ENCODE measurements at places on chromosomes 13 and 19.

- no peaks in the 10 kb centered on the region for H3K4me1 ChIP-seq
- no peaks in the 10 kb centered on the region for H3K27me3 ChIP-seq
- DNase-seq: no peak
- H3K36me3 ChIP-seq: no peaks in the 10 kb centered on the region
- H3K27ac ChIP-seq: no peak overlapping the region
These were observed 352.4 kb downstream of the SPRY2 start for GRCh38 chr13:79988573-79988972.

- H3K36me3 ChIP-seq: no peaks in the 10 kb centered on the region
- H3K27ac ChIP-seq: no peak overlapping the region
- H3K27me3 ChIP-seq: no peaks in the 10 kb centered on the region
- DNase-seq: no peak
- no peak overlapping the region for H3K4me3 ChIP-seq
These were observed 104.1 kb upstream of the SCEL start for GRCh38 chr13:77431449-77431848.

- no peak overlapping the region for H3K27ac ChIP-seq
- no peak overlapping the region for H3K4me3 ChIP-seq
These were observed 815.9 kb downstream of the SLITRK6 start for GRCh38 chr13:84983321-84983720.

- no peaks in the 10 kb centered on the region for H3K36me3 ChIP-seq
- H3K4me3 ChIP-seq: peak overlapping the region; percentile 60
- no peaks in the 10 kb centered on the region for H3K27me3 ChIP-seq
- H3K4me1 ChIP-seq: peaks cover 28% of the 10 kb centered on the region
- no peak overlapping the region for H3K27ac ChIP-seq
These were observed 8.8 kb downstream of the GIPR start for GRCh38 chr19:45676851-45677263.

GRCh38 chr13:36919171-36919832 is 736 bp downstream of the SMAD9 start:
- H3K27ac ChIP-seq: no peak overlapping the region
- no peak for DNase-seq
- no peaks in the 10 kb centered on the region for H3K36me3 ChIP-seq

DNA sequence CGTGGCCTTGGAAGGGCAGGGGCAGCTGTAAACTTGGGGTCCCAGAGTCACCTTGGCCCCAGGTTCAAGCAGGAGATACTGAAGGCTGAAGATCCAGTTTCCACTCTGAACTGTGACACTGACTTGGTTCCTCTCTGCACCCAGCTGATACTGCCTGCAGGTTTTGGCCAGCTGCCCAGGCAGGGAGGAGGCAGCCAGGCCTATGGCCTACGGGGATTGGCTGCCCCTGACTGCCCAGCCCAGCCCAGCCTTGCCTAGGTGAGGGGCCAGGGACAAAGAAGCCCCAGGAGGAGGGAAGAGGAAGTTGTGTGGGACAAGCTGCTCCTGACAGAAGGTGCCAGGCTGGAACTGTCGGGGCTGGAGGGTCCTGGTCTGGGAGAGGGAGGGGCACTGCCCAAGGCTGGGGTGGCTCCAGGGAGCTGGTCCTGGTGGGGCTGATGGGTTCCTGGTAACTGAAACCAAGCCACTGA is 51.7 kb upstream of the CYP4F8 start:
- peaks cover 2% of the 10 kb centered on the region for H3K27me3 ChIP-seq
- no peak for DNase-seq
- no peaks in the 10 kb centered on the region for H3K4me1 ChIP-seq
- no peak overlapping the region for H3K27ac ChIP-seq
- no peak overlapping the region for H3K4me3 ChIP-seq

DNA sequence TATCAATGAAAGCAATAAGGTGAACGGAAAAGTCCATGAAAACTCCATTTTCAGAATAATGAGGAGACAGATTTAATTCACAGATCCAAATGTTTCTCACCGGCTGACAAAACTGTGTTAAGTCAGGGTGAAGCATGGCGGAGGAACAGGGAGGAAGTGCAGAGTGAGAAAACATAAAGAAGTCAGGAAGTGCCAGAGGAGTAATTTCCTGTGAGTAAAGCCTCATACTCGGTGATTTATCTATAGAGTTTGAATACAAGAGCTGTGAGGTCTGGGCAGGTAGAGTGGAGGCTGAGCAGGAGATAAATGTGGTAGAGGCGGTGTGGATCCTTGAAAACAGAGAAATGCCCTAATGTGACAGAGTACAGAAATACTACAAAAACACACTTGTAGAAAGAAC is 11.4 kb downstream of the CARD8 start:
- no peak for DNase-seq
- H3K4me1 ChIP-seq: peaks cover 30% of the 10 kb centered on the region
- peak overlapping the region; percentile 28 for H3K4me3 ChIP-seq
- H3K27me3 ChIP-seq: no peaks in the 10 kb centered on the region
- peak overlapping the region; percentile 64 for H3K27ac ChIP-seq
- peaks cover 54% of the 10 kb centered on the region for H3K36me3 ChIP-seq

DNA sequence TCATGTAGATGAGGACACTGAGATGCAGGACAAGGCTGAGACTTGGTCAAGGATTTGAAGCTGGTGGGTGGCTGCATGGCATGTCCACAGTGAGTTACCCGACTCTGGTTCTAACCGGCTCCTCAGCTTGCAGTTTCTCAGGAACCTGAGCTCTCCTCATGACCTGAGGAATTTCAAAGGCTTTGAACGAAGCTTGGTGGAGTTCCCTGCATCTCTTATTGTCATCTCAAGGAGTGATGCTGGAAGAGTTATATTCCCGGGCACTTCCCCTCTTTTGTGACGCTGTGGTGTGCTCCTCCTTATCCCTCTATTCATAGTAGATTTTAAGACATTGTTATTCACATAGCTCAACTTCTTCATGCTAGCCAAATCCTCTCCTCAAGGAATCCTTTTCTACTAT is 500.1 kb upstream of the HTR2A start:
- H3K27ac ChIP-seq: no peak overlapping the region
- H3K36me3 ChIP-seq: no peaks in the 10 kb centered on the region
- H3K27me3 ChIP-seq: no peaks in the 10 kb centered on the region
- DNase-seq: no peak

- H3K4me3 ChIP-seq: no peak overlapping the region
- no peak for DNase-seq
- no peaks in the 10 kb centered on the region for H3K36me3 ChIP-seq
- H3K27me3 ChIP-seq: no peaks in the 10 kb centered on the region
- H3K27ac ChIP-seq: no peak overlapping the region
These were observed 48.0 kb downstream of the FRY start for GRCh38 chr13:32079587-32079986.

- H3K27me3 ChIP-seq: no peaks in the 10 kb centered on the region
- no peak for DNase-seq
- no peaks in the 10 kb centered on the region for H3K4me1 ChIP-seq
- H3K27ac ChIP-seq: no peak overlapping the region
- no peaks in the 10 kb centered on the region for H3K36me3 ChIP-seq
- H3K4me3 ChIP-seq: no peak overlapping the region
These were observed 914.7 kb downstream of the SLITRK5 start for GRCh38 chr13:88585861-88586260.

- no peak overlapping the region for H3K4me3 ChIP-seq
- H3K4me1 ChIP-seq: no peaks in the 10 kb centered on the region
- H3K36me3 ChIP-seq: no peaks in the 10 kb centered on the region
- DNase-seq: no peak
These were observed 391.6 kb downstream of the PCDH20 start for GRCh38 chr13:61024046-61024445.

DNA sequence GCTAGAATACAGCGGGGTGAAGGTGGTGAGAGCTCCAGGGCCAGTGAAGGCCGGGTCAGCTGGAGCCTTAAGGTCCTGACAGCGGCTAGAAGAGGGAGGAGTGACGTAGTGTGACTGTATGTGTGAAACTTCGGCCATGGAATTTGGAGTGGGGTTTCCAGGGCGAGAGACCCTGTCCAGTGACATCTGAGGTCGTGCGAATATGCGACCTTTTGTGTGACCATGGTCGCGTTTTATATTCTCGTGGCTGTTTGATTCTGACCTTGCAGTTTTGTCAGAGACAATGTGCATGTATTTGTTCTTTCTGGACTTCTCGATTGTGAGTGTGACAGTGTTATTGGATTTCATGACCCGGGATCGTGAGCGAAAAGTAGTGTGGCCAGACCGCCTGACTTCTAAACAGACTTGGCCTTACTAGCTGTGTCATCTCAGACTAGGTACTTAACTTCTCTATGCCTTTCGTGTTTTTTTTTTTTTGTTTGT is 405 bp upstream of the ZNF569 start:
- H3K27me3 ChIP-seq: no peaks in the 10 kb centered on the region
- DNase-seq: no peak

- no peak overlapping the region for H3K4me3 ChIP-seq
- no peak for DNase-seq
- H3K36me3 ChIP-seq: no peaks in the 10 kb centered on the region
- no peaks in the 10 kb centered on the region for H3K4me1 ChIP-seq
- H3K27ac ChIP-seq: no peak overlapping the region
- H3K27me3 ChIP-seq: no peaks in the 10 kb centered on the region
These were observed 1075.2 kb downstream of the PCDH9 start for GRCh38 chr13:66154976-66155375.

DNA sequence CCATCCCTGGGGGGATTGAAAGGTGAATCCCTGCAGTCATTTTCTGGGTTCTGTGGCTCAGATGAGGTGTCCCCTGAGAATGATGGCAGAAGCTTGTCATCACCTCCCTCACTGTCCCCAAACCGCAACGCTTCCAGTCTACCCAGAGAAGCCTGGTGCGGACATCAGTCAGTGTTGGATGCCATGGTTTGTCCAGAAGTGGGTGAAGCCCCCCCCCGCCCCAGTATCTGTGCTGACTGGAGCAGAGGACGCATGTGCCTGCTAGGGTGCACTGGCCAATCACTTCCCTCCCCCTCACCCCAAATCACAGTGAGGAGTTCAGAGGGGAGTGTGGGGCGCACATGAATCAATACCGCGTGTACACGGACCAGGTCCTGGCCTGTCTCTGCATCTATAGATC is 150.5 kb downstream of the TEX29 start:
- no peaks in the 10 kb centered on the region for H3K4me1 ChIP-seq
- H3K36me3 ChIP-seq: no peaks in the 10 kb centered on the region
- no peak for DNase-seq
- H3K4me3 ChIP-seq: no peak overlapping the region
- H3K27me3 ChIP-seq: peaks cover 2% of the 10 kb centered on the region

GRCh38 chr19:36049080-36049698 is 4.9 kb downstream of the THAP8 start:
- H3K27ac ChIP-seq: no peak overlapping the region
- no peak overlapping the region for H3K4me3 ChIP-seq
- no peak for DNase-seq
- no peaks in the 10 kb centered on the region for H3K27me3 ChIP-seq
- H3K36me3 ChIP-seq: peaks cover 3% of the 10 kb centered on the region

DNA sequence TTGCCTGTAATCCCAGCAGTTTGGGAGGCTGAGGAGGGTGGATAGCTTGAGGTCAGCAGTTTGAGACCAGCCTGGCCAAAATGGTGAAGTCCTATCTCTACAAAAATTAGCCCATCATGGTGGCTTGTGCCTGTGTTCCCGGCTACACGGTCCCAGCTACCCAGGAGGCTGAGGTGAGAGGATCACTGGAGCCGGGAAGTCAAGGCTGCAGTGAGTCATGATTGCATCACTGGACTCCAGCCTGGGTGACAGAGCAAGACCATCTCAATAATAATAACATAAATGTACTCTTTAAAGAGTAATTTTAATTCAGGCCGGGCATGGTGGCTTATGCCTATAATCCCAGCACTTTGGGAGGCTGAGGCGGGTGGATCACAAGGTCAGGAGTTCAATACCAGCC is 38.7 kb downstream of the SKA3 start:
- H3K4me1 ChIP-seq: peaks cover 19% of the 10 kb centered on the region
- no peak for DNase-seq
- H3K4me3 ChIP-seq: no peak overlapping the region
- H3K27ac ChIP-seq: no peak overlapping the region
- peaks cover 2% of the 10 kb centered on the region for H3K27me3 ChIP-seq
- H3K36me3 ChIP-seq: peaks cover 4% of the 10 kb centered on the region

- H3K4me1 ChIP-seq: peaks cover 17% of the 10 kb centered on the region
- H3K4me3 ChIP-seq: no peak overlapping the region
- DNase-seq: no peak
These were observed 431.4 kb downstream of the FGF9 start for GRCh38 chr13:22102271-22102670.

DNA sequence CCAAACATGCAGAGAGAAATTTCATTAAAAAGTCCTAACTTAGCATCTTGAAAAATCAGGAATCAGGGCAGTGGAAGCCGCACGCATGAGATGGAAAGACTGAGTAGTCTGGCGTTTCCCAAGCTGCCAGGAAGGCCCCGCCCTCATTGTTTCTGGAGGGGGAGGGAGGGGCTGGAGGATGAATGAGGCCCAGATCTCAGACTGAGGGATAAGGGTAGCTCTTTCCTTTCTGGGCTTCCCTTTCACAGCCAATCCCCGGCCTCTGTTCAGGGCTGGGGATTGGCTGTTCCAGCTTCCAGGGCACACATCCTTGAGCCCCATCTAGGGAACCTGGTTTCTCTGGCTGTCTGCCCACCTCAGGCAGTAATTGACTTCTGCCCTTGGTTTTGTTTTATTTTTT is 7.3 kb downstream of the C19orf53 start:
- H3K4me1 ChIP-seq: peaks cover 31% of the 10 kb centered on the region
- no peak overlapping the region for H3K27ac ChIP-seq
- H3K27me3 ChIP-seq: no peaks in the 10 kb centered on the region
- peaks cover 27% of the 10 kb centered on the region for H3K36me3 ChIP-seq
- DNase-seq: no peak

- peaks cover 69% of the 10 kb centered on the region for H3K27me3 ChIP-seq
- no peak overlapping the region for H3K27ac ChIP-seq
- no peaks in the 10 kb centered on the region for H3K36me3 ChIP-seq
These were observed 5.1 kb upstream of the COMP start for GRCh38 chr19:18796239-18796638.

DNA sequence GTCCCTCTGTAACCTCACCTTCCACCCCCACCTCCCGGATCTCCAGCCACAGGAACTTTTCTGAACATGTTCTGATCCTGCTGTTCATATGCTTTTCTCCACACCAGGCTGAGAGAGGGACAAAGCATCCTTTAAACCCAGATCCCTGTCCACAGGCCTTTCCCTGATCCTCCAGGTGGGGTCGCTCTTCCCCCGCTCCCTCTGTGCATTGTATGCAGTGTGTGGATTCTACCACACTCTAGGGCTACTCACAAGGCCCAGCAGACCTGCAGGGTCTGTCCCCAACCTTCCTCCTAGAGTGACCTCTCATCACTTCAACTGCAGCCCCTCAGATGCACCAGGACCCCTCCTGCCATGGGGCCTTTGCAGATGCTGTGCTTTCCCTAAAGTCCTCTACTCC is 1200.6 kb downstream of the UQCRFS1 start:
- no peaks in the 10 kb centered on the region for H3K36me3 ChIP-seq
- no peaks in the 10 kb centered on the region for H3K4me1 ChIP-seq
- H3K4me3 ChIP-seq: no peak overlapping the region
- DNase-seq: no peak

GRCh38 chr13:19573120-19573716 is 11.9 kb upstream of the TPTE2 start:
- H3K27ac ChIP-seq: no peak overlapping the region
- no peak for DNase-seq
- H3K4me3 ChIP-seq: no peak overlapping the region
- H3K36me3 ChIP-seq: no peaks in the 10 kb centered on the region
- no peaks in the 10 kb centered on the region for H3K27me3 ChIP-seq

All from CD4-positive, alpha-beta T cell (primary cell).